ENCODE measurements at places on chromosomes 5 and 9.

DNA sequence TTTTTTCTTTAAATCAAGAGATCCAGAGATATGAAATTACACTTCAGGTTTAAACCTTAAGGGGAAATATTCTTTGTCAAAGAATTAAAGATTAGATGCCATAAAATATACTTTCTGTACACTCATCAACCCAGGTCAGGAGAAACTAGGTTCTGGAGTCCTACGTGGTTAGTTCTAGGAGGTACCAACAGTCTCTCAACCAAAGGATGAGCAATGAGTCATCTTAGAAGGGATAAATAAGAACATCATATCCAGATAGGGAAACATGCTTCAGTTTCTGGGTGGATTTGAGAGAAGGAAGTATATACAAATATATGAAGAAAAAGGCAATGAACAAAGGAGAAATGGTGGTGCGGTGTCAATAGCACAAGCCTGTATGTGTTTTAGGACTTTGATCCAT, 98.2 kb downstream of the CSNK1G3 start:
- DNase-seq, result no peak

DNA sequence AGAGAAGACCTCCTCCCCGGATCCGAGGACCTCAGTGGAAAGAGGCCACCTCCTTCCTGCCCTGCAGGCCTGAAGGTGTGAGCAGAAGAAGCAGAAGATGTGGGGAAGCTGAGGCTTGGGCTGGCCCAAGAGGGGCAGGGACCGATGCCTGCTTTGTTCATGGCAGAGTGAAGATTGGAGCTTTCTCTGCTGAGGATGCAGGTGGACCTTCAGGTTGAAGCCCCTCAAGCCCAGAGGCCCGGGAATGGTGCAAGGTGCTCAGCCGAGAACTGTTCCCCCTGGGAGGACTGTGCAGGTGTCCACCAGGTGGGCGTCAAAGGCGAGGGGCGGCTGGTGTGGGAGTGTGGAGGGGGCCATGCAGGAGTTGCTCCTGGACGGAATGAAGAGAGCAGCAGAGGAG, 277.9 kb upstream of the IRX2 start:
- no peak for DNase-seq

GRCh38 chr9:81815781-81816180, 112.4 kb upstream of the SPATA31D4 start:
- no peak for DNase-seq

GRCh38 chr9:15137089-15137488, 169.9 kb downstream of the TTC39B start:
- DNase-seq, result no peak

- DNase-seq, result no peak
Measured at GRCh38 chr5:124103671-124104070, 591.7 kb downstream of the CSNK1G3 start.

DNA sequence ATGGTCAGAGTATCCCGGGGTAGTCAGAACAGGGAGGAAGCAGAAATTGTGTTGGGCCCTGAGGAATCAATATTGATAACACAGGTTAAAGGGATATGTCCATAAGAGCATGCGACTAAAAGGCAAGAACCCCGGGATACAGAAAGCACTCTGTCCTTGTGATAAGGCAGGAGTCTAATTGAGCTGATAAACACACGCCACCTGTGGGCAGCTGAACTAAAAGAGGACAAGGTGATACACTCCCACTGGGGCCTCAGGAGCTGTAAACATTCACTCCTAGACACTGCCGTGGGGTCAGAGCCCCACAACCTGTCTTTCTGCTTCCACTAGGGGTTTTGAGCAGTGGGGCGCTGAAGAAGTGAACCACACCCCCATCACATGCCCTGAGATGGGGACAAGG, 144.7 kb upstream of the MPDZ start:
- DNase-seq, result no peak
